ENCODE measurements at places on chromosomes 6 and 20. TPM values are rescaled to one million over a fixed set of nuclear protein-coding genes. Genes with fewer than 3 reads are reported as not detected.

The PHACTR1 gene
- total RNA-seq: 8.2 TPM

The ATP6V1G2 gene
- 1.6 TPM for total RNA-seq

The VEGFA gene
- 36.4 TPM for total RNA-seq

The APCDD1L gene
- 1.1 TPM for total RNA-seq

The TULP1 gene
- 0.72 TPM for total RNA-seq

The MUC21 gene
- total RNA-seq: 0.38 TPM

The POU5F1 gene
- 6.8 TPM for total RNA-seq

GRCh38 chr6:145151624-145152023, 583.7 kb downstream of the EPM2A start:
- no peak for DNase-seq

- no peak for DNase-seq
These were observed 69.3 kb upstream of the SUPT3H start for GRCh38 chr6:45447005-45447404.

GRCh38 chr6:106069478-106069877, 16.7 kb upstream of the PRDM1 start:
- DNase-seq: no peak

DNA sequence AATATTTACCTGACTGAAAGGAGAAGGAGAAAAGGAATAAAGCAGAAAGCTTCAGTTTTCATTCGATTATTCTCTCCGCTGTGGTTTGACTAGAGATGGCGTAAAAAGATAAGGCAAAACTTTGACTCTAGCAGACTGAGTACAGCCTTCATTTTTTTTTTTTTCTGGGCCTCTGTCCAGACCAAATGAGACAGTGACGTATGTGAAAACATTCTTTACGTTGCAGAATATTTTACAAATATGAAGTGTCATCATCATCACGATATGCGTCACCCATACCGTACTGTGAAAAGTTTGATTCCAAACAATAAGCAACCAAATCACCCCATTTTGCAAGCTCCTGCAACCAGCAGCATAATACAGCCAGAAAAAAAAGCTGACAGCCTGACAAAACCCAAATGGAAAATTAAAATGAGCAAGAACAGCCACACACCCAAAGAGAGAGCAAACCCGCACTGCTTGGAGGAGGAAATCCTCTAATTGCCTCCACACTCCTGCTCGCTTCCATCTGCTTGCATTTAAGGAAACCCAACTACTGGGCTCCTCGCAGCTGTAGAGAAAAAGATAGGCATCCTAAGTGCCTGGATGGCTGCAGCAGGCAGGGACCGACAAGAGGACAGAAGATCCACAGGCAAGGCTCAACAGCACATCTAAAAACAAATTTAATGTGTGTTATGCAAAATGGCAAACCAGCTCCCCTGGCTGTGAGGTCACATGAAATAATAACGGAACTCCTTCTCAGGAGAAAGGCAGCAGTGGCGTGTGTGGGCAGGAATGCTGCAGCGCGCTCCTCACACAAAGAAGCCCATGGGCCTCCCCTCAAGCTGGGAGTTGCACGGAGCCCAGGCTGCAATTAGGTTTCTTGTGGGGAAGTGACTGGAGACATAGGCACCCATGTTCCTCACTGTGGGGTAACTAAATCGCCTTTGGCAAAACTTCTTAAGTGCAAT, 113.1 kb downstream of the FYN start:
- no peak for DNase-seq

DNA sequence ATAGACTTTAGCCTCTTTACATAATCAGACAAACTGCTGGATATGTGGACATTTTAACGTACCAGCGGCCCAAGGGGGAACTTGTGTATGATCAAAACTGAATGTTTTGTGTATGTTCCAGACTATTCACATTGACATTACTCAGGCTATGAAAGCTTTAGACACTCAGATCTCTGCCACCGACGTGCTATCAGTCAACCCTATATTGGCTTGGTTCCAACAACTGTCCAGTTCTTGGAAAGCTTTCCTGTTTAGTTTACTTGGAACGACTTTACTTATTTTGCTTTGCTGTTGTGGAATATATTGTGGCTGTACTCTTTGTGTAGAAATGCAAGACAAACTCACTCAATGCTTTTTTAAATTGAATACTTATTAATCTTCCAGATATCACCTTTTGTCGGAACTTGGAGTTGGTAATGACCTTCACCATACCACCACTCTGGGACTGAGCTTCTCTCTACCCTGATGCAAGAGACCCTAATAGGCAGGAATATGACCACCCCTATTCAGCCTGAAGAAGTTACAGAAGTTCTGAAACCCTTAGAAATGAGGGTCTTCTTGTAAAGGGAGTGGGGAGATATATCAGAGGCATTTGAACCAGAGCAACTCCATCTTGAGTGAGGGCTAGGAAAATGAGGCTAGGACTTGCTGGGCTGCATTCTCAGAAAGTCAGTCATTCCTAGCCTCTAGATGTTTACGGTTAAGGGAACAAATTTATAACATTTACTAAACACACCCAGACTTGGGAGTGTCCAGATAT, 49.0 kb upstream of the PAX1 start:
- no peak for DNase-seq

- no peak for DNase-seq
These were observed 17.3 kb downstream of the TUBB2B start for GRCh38 chr6:3210024-3210610.

DNA sequence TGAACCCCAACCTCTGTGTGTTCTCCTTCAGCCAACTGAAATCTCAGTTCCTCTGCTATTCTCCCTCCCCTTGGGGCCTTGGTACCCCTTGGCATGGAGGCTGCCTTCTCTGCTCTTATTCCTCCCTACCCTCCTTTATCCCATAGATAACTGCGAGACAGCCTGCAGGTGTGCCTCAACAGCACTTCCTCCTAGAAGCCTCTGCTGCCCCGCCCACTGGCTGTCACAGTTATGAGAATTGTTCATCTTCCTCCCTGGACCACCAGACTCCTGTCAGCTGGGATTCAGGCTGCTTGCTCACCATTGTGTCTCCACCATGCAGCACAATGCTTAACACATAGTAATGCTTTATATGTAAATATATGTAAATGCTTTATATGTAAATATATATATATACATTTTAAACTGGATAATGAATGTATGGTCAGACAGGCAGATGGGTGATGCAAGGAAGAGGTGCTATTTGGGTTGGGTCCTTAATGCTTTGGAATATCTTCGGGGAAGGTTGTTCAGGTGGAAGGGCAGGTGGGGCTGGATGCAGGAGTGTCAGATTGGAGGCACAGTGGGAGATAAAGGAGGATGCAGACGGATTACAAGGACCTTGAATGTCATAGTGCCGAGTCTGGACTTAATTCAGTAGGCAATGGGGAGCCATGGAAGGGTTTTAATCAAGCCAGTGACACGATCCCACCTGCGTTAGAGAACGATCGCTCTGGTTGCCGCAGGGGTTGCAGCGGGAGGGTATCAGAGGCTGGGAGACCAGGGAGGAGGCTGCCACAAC, 4.9 kb downstream of the CDH22 start:
- no peak for DNase-seq

DNA sequence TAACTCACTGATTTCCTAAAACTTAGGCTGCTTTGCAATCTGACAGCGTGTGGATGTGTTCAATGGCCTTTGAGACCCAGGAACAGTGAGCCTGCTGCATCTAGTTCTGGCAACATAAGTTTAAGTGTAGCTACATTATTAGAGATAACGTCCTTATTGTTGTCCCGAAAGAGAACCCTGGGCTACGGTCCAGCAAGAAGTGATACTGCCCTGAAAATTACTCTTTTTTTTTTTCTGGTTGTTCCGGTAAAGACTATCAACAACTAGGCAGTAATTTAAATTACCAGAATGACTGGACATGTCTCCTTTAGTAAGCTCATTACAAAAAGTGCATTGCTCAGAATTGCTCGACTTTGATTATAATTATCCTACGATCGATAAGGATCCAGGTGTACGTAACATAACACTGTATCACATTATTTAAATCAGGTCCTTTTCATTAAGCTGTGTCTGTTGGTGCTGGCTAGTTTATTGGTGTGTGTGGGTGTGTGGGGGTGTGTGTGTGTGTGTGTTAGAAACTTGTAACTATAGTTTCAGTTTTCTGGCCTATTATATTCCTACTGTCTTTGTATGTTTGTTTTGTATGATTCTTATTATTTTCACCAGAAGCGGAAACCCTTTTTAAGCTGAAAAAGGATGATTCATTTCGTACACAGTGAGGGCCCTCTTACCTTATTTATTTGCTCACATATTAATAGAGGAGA, 3.0 kb downstream of the TSHZ2 start:
- DNase-seq: no peak

DNA sequence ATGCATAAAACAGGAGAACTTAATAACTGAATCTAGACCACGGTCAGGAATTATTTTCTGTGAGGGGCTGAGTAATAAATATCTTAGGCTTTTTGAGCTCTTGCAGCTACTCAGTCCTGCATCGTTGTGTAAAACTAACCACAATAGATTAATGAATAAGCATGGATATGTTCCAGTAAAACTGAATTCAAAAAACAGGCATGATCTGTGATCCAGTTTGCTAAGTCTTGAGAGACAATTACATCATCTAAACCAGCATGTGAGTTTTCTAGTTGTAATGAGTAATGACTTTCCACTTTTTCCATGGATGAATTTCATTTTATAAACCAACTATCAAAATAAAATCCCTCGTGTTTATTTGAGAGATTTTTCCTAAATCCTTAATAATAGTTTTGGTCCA, 336.8 kb downstream of the RFPL4B start:
- no peak for DNase-seq

DNA sequence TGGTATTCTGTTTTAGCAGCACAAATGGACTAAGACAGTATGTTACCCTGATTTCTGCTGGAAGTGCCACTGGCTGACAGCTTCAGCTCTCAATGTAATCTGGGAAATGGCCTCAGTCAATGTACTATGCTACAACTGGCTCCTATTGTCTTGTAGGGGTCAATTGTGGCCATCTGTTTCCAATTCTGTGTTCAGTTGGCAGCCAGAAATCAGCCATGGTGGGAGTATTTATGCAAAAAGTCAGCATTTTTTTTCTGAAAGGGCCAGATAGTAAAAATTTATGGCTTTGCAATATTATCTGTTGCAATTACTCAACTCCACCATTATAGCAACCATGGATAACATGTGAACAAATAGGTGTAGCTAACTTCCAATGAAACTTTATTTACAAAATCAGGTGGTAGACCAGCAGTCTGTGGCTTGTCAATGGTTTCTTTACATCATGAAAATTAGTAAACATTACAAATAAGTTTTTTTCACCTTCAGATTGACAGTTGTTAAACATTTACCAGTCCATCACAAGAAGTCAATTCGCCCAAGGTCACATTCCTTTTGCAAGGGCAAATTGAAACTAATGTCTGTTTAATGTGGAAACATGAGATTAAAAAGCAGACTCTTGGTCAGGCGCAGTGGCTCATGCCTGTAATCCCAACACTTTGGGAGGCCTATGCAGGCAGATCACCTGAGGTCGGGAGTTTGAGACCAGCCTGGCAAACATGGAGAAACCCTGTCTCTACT, 58.3 kb upstream of the TSHZ2 start:
- DNase-seq: no peak

DNA sequence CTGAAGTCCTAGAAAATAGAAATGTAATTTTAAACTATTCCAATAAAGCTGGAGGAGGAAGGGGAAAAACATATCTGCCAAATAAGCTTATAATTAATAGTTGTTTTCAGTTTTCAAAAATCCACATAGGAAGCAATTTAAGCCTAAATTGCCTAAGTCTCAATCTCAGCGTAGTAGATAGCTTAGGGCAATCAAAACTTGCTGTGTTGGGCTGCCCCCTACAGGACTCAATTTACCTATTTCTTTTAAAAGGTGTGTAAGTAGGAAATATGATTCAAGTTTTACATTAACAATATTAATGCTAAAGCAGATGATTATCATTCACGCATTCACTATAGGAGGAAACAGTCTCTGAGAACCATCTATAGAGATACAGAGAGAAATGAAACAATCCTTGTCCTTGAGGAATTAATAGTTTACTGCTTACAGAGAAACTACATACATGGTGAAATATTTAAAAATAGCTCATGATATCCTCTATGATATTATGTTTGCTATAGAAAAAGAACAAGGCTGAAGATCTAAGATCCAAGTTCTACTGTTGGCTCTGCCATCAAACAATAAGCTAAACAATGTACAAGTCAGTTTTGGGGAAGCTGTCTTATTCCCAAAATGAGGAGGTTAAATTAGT, 102.1 kb downstream of the ATG5 start:
- DNase-seq: no peak

GRCh38 chr6:125528621-125529041, 220.8 kb upstream of the HEY2 start:
- DNase-seq: no peak

GRCh38 chr6:140669321-140669720, 1294.9 kb upstream of the CITED2 start:
- DNase-seq: no peak

- DNase-seq: no peak
These were observed 76.4 kb downstream of the SMLR1 start for GRCh38 chr6:130903602-130904001.

DNA sequence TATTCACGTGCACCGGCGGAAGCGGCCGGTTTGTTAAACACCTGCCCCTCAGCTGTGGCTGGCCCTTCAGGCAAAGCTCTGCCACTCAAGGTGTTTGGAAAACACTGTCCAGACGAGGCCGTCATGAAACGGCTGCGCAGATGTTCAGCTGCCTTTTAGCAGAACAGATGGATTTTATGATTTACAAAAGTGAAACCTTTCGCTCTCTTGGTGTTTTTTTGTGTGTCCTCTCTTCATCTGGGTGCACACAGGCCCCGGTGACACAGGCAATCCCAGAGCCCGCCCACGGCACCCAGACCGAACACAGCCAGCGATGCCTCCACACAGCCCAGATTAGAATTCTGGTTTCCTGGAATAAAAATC, 397.0 kb downstream of the SMOC2 start:
- DNase-seq: no peak

GRCh38 chr6:6975459-6976111, 132.2 kb upstream of the RREB1 start:
- DNase-seq: no peak

DNA sequence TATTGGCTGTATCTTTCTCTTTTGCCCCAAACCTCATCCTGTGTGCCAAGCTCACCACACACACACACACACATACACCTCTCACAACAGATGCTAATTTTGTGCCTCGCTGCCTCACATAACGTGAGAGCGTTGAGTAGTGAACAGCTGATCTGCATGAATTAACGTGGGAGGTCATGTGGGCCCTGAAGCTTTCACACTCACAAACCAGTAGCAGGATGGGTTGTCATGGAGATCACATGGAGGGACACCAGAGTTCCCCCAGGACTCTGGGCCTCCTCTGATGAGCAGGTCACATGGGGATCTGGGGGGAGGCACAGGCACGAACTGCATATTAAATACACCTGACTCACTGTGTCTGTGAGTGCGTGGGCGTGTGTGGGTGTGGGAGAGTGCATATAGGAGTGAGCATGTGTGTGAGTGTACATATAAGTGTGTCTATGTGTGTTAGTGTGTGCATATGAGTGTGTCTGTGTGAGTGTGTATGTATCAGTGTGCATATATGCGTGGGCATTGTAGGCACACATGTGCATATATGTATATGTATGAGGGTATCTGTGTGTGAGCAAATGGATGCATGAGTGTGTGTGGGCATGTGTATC, 62.7 kb upstream of the SULF2 start:
- DNase-seq: no peak

- DNase-seq: no peak
These were observed 1.7 kb downstream of the SAPCD1 start for GRCh38 chr6:31764198-31764597.

GRCh38 chr20:58818586-58819285, 32.0 kb downstream of the GNAS-AS1 start:
- no peak for DNase-seq

Data from suprapubic skin (tissue), 4 donors.